ENCODE measurements at places on chromosomes 6 and 20.

DNA sequence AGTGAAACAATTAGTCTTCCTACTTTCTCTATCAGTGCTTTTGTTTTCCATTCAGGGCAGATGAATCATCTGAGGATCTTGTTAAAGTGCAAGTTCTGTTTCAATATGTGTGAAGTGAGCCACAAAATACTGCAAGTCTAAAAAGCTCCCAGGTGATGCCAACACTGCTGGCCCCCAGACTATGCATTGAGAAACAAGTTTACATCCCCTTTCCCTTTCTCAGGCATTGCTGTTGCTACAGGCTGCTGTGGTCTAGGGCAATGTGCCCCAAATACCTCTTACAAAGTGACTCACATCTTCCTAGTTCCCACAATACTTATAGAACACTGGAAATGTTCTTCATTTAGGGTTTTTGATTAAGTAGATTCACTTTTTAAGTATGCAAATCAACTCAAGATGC, 31.8 kb downstream of the ABRACL start:
- no peak for DNase-seq

- no peak for DNase-seq
These were observed 91.9 kb upstream of the CDH4 start for GRCh38 chr20:61159957-61160686.

- DNase-seq: no peak
These were observed 4.5 kb downstream of the DPM1 start for GRCh38 chr20:50953821-50954220.

DNA sequence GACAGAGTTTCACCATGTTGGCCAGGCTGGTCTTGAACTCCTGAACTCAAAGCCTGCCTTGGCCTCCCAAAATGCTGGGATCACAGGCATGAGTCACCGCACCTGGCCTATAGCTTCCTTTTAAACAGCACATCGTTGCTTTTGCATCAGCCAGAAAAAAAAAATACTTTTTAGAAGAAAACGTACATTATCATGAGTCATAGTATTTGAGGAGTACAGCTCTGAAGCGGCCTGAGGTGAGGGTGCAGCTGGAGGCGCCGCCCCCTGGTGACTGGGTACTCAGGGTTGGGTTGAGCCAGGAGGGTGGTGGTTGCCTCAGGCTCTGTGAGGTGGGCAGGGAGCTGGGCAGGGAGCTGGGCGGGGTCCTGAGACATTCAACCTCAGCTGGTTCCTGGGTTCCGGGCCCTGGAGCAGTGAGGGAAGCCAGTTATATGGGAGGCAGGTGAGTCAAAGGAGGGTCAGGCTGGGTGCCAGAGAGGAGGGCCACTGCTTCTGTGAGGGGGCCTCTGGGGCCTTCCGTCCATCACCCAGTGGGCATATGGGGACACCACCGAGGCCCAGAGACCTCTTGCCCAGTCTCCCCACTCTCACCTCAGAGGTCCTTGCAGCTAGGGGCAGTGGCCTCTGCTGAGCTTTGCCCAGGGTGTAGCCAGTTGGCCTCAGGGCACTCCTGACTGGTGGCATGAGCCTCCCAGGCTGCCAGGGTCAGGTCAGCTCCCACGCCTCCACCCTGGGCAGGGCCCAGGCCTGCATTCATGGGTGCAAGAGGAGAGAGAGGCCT, 11.7 kb upstream of the ID1 start:
- no peak for DNase-seq

- DNase-seq: no peak
These were observed 56.9 kb downstream of the IRF4 start for GRCh38 chr6:448296-449056.

DNA sequence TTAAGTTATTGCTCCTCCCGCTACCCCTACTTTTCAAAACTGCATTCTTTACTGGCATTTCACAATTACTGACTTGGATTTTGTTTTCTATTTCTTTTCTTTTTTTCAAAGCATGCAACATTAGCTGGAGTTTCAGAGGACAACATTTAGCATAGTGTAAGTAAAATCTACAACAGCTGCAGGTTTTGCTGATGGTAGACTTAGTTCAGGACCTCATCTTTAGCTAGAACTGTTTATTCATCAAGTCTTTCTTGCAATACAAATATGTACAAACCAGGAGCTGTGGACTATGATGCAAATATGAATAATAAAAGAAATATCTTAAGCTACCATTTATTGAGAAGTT, 728 bp upstream of the CEP162 start:
- no peak for DNase-seq

- no peak for DNase-seq
These were observed 69.6 kb upstream of the ADGRF1 start for GRCh38 chr6:47111685-47112084.

DNA sequence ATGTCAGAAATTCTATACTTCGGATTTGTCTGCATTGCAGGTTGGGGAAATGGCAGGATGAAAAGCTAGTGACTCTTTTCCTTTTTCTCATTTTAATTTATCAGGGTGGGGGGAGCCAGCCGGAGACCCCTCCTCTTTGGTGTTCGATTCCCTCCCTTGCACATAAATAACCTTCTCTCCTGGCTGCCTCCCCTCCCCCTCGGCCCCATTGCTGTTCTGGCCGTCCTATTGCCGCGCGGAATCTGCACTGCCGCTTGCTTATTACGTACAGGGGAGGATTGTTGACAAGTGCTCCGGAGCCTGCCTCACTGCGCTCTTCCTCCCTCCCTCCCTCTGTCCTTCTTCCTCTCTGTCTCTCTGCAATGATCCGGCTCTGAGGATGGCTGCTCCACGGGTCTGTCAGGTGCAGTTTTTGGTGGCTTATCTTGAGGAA, 154.7 kb downstream of the JARID2 start:
- no peak for DNase-seq

GRCh38 chr6:135622081-135622480, 124.5 kb upstream of the AHI1 start:
- no peak for DNase-seq

GRCh38 chr6:80638213-80639055, 532.0 kb downstream of the BCKDHB start:
- no peak for DNase-seq

- DNase-seq: no peak
These were observed 142.5 kb downstream of the ZMYND8 start for GRCh38 chr20:47213966-47214365.

DNA sequence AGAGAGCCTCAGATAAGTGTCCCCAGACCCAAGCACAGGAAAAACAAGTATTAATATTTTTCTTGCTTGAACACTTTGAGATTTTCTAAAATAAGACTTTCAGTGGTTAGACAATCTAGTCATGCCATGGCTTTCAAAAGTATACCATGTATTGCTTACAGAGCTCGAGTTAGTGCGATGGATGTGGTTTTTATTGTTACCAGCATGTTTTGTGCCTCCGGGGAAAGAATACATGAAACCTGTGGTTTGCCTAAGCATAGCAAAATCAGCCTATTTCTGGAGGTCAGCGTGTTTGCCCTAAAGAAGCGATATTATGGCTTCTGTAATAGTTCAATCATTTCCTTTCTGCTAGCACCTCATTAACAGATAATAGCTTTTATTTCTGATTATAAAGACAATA, 21.6 kb downstream of the RIN2 start:
- no peak for DNase-seq

DNA sequence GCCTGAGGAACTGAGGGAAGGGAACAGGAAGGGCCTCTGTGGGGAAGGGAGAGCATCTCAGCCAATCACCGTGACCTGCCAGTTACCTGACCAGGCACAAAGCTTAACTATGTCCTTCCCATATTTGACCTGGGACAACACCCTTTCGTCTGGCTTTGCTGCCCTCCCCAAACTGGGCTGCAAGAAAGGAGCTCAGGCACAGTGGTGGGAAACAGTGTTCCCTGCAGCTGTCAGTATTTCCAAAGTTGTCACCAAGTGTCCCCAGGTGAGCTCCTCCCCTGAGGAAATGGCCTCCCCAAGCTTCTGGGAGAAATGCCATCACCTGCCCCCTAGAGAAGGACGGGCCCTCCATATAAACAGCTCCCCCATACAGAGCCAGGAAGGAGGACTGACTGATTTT, 17.9 kb downstream of the NCR2 start:
- no peak for DNase-seq

- DNase-seq: no peak
These were observed 95.0 kb downstream of the ERMARD start for GRCh38 chr6:169846286-169847056.

DNA sequence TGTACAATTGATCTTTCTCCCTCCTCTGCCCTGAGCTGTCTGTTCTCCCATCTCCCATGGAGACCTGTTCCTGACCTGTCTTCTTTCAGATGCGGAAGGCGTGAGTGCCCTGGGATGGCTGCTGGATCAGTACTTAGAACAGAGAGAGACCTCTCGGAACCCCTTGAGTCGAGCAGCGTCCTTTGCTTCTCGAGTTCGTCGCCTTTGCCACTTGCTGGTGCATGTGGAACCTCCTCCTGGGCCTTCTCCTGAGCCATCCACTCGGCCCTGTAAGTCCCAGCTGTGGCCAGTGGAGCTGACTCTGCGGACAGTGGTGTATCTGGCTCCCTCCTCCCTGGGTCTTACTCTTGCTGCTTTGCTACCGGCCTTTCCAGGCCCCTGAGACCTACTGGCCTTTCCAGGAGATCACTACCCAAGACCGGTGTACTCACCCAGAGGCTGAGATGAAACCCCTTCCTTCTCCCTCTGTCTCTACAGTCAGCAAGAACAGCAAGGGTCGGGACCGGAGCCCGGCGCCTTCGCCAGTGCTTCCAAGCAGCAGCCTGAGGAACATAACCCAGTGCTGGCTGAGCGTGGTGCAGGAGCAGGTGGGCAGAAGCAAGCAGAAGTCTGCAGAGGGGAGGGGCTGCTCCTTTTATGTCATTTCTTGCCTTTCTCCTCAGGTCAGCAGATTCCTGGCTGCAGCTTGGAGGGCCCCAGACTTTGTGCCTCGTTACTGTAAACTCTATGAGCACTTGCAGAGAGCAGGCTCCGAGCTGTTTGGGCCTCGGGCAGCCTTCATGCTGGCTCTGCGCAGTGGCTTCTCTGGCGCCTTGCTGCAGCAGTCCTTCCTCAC, 22.5 kb downstream of the CUL9 start:
- DNase-seq: no peak

DNA sequence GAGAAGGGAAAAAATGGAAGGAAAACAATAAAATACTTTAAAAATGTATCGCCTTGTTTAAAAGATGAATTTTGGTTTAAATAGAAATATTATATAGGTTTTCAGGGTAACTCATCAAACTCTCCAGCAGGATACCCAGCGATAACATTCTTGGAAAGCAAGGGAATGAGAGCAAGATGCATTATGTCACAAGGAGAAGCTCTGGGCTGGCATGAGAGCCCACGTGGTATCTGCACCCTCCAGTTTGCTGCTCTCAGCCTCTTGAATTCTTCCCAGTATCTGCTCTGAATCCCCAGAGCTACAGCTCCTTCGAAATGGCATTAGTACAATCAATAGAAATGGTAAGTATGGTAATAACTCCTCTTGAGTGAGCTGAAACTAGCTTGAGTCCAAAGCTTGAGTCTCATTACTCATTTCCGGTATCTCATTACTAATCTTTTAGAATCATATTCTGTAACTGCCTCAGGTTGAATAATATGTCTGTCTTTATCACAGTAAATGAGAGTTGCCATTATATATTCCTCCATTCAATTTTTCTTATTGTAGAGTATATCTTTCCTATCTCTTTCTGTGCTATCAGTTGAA, 4.9 kb upstream of the TMEM242 start:
- no peak for DNase-seq

GRCh38 chr6:125066964-125067363, 86.6 kb upstream of the TPD52L1 start:
- DNase-seq: no peak

GRCh38 chr6:132404736-132405135, 3.5 kb upstream of the MOXD1 start:
- no peak for DNase-seq

GRCh38 chr20:20680991-20681508, 31.4 kb downstream of the RALGAPA2 start:
- DNase-seq: no peak
